ENCODE measurements at places on chromosomes 16 and 17. TPM values are rescaled to one million over a fixed set of nuclear protein-coding genes. Genes with fewer than 3 reads are reported as not detected.

ASGR2 gene
- total RNA-seq = 0.96 TPM

KCNH6 gene
- total RNA-seq = not detected

KRT31 gene
- not detected for total RNA-seq

MLYCD gene
- 9.5 TPM for total RNA-seq

CDRT15 gene
- total RNA-seq = not detected

EME1 gene
- total RNA-seq = 0.29 TPM

SPOP gene
- total RNA-seq = 55.4 TPM

KRT39 gene
- total RNA-seq = not detected

NOG gene
- 0.88 TPM for total RNA-seq

KRT17 gene
- 1.9 TPM for total RNA-seq

SLC5A11 gene
- total RNA-seq = 1.8 TPM

GAST gene
- total RNA-seq = not detected

C1QTNF8 gene
- not detected for total RNA-seq

BAIAP3 gene
- total RNA-seq = 7.3 TPM

SOX9 gene
- 15.7 TPM for total RNA-seq

PMFBP1 gene
- total RNA-seq = 0.33 TPM

CCL14 gene
- 12.4 TPM for total RNA-seq

CES5A gene
- total RNA-seq = not detected

PIRT gene
- not detected for total RNA-seq

NPTX1 gene
- total RNA-seq = 0.32 TPM

CACNG5 gene
- not detected for total RNA-seq

NOB1 gene
- total RNA-seq = 41.8 TPM

DBNDD1 gene
- 7.9 TPM for total RNA-seq

SPATA22 gene
- 0.80 TPM for total RNA-seq

HIC1 gene
- 16.4 TPM for total RNA-seq
